ENCODE measurements at places on chromosomes 12 and 14. TPM values are rescaled to one million over a fixed set of nuclear protein-coding genes. Genes with fewer than 3 reads are reported as not detected.
A peak's percentile ranks its signal among the peaks of the same experiment; 100 is the strongest.

DNA sequence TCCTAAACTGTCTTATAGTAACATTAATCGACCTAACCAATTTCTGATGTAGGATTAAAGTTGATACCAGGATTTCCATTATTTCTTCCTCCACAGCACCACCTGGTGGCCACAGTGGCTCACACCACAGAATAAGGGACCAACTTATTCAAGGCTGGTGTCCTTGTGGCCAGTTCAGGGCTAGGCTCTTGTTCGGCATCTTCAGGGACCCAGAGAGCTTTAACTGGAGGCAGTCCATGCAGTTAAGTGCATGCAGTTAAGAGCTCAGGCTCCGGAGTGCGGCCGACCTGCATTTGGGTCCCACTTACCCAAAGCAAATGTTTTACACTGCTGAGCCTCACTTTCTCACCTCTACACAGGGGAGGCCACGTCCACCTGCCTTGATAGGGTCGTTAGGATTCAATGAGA is 42.0 kb upstream of the GPR68 start:
- DNase-seq, result peak; percentile 82

GRCh38 chr12:58916921-58917511 is 3.3 kb downstream of the LRIG3 start:
- peak; percentile 57 for DNase-seq

GRCh38 chr14:55965851-55966250 is 152.4 kb upstream of the PELI2 start:
- DNase-seq, result no peak

GRCh38 chr14:55127460-55127951 is 1.5 kb upstream of the LGALS3 start:
- DNase-seq, result no peak

- DNase-seq, result no peak
These were observed 116.3 kb downstream of the DPF3 start for GRCh38 chr14:72777636-72778035.

DNA sequence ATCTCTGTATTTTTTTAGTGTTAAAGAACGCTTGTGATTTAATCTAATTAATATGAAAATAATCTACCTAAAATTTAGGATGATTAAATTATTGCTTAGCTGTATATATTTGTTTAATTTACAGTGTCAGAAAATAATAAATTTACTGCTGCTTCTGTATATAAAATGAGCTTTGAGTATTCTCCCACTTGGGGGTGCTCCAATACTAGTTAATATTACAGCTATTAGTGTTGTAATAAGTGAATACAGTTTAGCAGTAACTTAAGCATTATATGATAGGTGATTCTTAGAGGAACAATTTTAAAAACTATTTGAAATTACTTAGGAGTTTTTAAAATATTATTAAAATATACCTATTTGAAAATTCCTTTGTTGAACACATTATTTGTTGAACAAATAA is 62.2 kb downstream of the PAPOLA start:
- DNase-seq, result no peak

DNA sequence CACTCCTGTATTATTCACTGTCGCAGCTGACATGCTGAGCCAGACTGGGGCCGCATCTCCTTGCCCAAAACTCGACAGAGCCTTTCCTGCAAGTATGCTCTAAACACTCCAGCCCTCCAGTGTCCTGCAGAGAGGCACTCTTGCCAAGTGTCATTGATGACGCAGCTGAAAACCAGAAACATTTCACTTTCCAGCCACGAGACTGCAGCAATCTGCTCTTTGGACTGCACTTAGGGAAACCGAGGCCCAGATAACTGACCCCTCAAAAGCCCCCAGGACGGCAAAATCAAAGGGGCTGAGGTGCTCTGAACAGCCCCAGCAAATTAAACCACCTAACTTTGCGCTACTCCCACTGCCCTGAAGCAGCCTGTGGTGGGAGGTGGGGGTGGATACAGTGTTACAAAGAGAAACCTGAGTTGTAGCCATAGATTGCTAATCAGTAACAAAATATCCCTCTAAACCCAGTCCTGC is 2.6 kb downstream of the CCDC85C start:
- no peak for DNase-seq

DNA sequence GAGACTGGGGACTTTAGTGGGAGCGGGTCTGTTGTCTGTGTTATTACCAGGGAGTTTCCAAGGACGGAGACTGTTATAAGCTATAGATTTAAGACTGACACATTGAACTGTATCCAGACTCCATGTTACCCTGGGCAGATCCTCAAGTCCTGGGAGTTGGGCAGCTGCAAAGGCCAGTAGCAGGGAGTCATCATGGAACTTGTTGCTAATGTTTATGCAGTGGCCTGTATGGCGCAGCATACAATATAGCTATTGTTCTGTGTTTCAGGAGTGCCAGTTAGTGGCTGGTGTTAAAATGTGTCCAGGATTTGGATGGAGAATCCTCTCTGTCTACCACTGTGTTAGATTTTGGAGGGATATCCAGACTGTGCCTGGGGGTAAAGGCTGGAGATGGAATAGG is 31.7 kb downstream of the SMOC1 start:
- DNase-seq, result no peak

GRCh38 chr12:43309959-43310358 is 242.0 kb downstream of the ADAMTS20 start:
- peak; percentile 76 for DNase-seq

GRCh38 chr14:22563987-22564386 is 25.0 kb downstream of the DAD1 start:
- DNase-seq, result peak; percentile 21

DNA sequence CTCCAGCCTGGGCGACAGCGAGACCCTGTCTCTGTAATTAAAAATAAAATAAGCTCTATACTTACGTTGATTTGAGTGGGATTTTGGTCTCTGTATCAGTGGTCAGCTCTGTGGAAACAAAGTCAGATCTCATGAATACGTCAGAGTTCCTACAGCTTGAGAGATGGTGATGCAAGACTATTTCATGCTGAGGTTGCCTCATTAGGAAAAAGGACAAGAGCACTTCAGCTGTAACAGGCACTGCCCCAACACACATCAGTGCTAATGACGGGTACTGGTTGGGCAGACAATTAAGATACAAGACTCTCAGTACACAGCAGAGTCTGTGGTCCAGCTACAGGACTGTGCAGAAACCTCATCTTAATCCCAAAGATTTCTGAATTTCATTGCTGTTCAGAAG is 246.4 kb upstream of the AMIGO2 start:
- no peak for DNase-seq

DNA sequence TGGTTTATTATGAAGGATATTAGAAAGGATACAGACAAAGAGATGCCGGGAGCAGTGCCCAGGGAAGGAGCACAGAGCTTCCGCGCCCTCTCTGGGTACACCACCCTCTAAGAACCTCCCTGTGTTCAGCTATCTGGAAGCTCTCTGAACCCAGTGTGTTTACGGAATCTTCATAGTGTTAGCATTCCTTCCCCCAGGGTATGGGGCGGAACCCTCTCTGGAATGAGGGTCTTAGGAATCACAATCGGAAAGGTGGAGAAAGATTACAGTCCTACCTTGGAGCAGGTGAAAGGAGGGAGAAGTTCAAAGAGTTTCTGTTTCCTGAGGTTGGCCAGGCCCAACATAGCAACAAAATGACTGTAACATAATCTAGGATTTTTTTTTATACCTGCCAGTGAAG is 6.8 kb upstream of the NUDT4 start:
- DNase-seq, result no peak

- peak; percentile 51 for DNase-seq
These were observed 224.3 kb upstream of the DCN start for GRCh38 chr12:91406920-91407341.

LAG3 gene
- total RNA-seq, result 0.57 TPM

HSPB8 gene
- total RNA-seq, result 237 TPM

SFSWAP gene
- total RNA-seq, result 24.0 TPM

PMCH gene
- total RNA-seq, result not detected

SLC4A8 gene
- 2.9 TPM for total RNA-seq

KRT6C gene
- total RNA-seq, result not detected

All from myocyte (in vitro differentiated cells).